SK-MEL-5 (cell line): ENCODE measurements at places on chromosomes 1 and 21.

- no peak for DNase-seq
Measured at GRCh38 chr1:65939636-65940035, 146.9 kb downstream of the PDE4B start.

GRCh38 chr1:34976384-34977209 lies 8.6 kb downstream of the TMEM35B start:
- no peak for DNase-seq

- no peak for DNase-seq
Measured at GRCh38 chr1:62025154-62025553, 169.5 kb upstream of the L1TD1 start.

- DNase-seq = no peak
Measured at GRCh38 chr21:24945910-24946309, 661.4 kb downstream of the MRPL39 start.

DNA sequence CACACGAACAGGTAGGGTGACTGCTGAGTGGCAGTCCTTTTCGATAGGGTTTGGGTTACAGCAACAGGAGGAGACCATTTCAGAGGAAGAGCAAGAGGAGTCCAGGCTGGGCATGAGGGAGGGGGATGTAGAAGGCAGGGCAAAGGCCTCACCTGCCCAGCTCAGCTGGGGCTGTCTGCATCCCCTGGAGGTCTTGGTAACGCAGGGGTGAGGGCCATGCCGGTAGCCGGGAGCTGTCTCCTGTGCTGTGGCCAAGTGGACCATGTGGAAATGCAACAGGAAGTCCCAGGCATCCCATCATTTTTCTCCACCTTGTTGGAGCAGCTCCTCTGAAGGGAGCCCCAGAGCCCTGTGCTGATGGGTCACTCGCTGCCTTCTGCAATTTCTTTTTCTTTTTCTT lies 105.4 kb upstream of the C1orf174 start:
- DNase-seq = no peak
